ENCODE measurements at places on chromosomes 11 and 22. TPM values are rescaled to one million over a fixed set of nuclear protein-coding genes. Genes with fewer than 3 reads are reported as not detected.

DNA sequence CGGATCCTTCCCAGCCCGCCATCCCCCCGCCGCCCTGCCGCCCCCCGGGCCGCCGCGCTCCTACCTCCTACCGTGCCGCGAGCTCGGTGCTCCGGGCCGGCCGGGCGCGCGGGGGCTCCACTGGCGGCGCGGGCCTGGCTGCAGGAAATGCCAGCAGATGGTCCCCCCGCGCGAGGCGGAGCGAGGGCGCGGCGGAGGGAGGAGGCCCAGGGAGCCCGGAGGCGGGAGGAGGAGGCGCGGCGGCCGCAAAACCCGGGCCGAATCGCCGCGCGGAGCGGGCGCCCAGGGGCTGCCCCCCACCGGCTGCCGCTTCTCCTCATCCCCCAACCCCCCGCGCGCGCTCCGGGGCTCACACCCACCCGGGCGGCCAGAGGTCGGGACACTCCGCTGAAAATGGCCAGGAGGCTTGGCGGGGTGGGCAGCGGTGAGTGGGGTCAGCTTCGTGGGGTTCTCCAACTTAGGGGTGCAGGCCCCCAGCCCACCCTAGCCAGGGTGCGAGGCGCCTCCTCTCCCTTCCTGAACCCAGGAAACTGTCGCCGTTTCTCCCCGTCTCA is at the start of gene OSBPL5:
TSS of gene OSBPL5 (minus strand) at position 159 of the 554 bp plus-strand sequence. CDS start 36,162 bp downstream, outside the sequence.
- no peaks in the 10 kb centered on the region for H3K4me1 ChIP-seq
- no peaks in the 10 kb centered on the region for H3K27me3 ChIP-seq
- peak within 1 kb of the TSS; percentile 78 for H3K4me3 ChIP-seq
- peak within 1 kb of the TSS; percentile 94 for H3K27ac ChIP-seq
- peak; percentile 90 for DNase-seq
- no peaks in the 10 kb centered on the region for H3K36me3 ChIP-seq

DNA sequence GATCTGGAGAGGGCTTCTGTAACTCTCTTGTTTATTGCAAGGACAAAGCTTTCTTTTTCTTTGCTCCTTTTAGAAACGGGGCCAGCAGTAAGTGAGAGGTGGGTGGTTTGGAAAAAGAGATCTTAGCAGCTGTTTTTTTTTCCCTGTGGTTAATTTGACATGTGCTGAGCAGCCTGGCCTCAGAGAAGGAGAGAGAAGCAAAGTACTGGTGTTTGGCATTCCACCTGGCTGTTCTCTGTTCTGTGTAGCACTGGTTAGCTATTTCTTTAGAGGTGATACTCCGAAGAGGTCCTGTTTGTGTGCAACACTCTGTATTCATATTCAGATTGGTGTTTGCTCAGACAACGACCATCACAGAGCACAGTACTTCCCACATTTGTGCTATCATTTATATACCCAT is 80.8 kb upstream of the SORL1-AS1 start:
- no peak overlapping the region for H3K4me3 ChIP-seq
- H3K27ac ChIP-seq = no peak overlapping the region
- no peak for DNase-seq
- H3K36me3 ChIP-seq = no peaks in the 10 kb centered on the region

The SERPINH1 gene
- 188 TPM for total RNA-seq

DNA sequence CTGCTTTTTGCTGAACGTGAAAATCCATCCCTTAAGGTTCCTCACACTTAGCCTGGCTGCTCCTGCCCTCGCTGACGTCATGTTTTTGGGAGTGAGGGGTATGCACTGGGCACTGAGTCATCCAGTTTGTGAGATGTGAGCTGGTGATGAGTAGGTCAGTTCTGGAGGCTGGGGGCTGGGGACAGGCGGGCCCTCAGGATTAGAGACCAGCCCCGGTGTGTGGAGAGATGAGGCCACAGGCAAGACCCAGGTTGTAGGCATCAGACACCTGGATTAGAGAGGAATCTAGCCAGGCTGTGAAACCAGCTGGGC is 9.2 kb downstream of the KCNC1 start:
- no peaks in the 10 kb centered on the region for H3K4me1 ChIP-seq
- H3K27me3 ChIP-seq = peaks cover 27% of the 10 kb centered on the region
- peak; percentile 28 for DNase-seq
- H3K36me3 ChIP-seq = no peaks in the 10 kb centered on the region

- H3K27ac ChIP-seq = no peak overlapping the region
- H3K4me3 ChIP-seq = no peak overlapping the region
- DNase-seq = no peak
- no peaks in the 10 kb centered on the region for H3K4me1 ChIP-seq
- H3K36me3 ChIP-seq = no peaks in the 10 kb centered on the region
Measured at GRCh38 chr11:17658211-17658610, 61.2 kb upstream of the MYOD1 start.

The NFAM1 gene
- 2.4 TPM for total RNA-seq

GRCh38 chr11:56890584-56891305 is 98.0 kb upstream of the OR5AK2 start:
- no peak overlapping the region for H3K4me3 ChIP-seq
- no peaks in the 10 kb centered on the region for H3K4me1 ChIP-seq
- no peaks in the 10 kb centered on the region for H3K27me3 ChIP-seq
- no peaks in the 10 kb centered on the region for H3K36me3 ChIP-seq
- DNase-seq = no peak

GRCh38 chr11:109707411-109707810 is 285.4 kb downstream of the C11orf87 start:
- no peak overlapping the region for H3K4me3 ChIP-seq
- no peak for DNase-seq
- no peaks in the 10 kb centered on the region for H3K4me1 ChIP-seq

The NXPE1 gene
- total RNA-seq = not detected

DNA sequence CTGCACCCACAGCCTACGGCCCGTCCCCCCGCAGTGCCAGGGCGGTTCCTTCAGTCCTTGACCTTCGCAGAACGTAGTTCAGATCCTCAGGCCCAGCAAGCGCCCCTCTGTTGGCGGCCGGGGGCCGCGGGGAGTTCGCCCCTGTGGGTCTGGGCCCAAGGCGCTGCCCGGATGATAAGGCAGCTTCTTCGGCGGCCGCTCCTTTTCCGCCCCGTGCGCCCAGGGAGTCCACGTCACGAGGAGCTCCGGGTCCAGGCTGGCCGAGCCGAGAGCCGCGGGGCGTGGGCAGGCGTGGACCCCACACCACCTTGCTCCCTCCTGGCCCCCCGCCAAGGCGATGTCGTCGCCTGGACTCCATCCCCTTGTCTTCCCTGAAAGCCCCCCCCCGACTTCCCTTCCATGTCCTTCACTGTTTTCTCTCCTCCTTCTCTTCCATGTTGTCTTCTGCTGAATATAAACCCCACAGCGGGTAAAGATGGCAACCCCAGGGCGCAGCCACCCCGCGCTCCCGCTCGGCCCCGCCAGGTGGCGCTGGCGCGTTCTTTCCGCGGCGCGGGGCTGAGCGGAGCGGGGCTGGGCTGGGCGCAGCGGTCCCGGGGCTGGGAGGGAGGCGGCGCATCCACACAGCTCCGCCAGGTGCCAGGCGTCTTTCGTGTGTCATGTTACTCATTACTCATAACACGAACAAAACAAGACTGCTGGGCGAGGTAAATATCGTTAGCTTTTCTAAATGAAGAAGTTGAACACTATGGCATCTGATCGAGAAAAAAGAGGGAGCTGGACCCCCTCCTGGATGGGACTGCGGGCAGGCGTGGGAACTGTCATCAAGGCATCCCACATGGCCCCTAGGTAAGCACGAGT is 321.0 kb downstream of the NTM start:
- no peak for DNase-seq
- H3K4me1 ChIP-seq = peaks cover 18% of the 10 kb centered on the region
- no peak overlapping the region for H3K4me3 ChIP-seq
- no peaks in the 10 kb centered on the region for H3K36me3 ChIP-seq

The ARVCF gene
- 22.8 TPM for total RNA-seq

DNA sequence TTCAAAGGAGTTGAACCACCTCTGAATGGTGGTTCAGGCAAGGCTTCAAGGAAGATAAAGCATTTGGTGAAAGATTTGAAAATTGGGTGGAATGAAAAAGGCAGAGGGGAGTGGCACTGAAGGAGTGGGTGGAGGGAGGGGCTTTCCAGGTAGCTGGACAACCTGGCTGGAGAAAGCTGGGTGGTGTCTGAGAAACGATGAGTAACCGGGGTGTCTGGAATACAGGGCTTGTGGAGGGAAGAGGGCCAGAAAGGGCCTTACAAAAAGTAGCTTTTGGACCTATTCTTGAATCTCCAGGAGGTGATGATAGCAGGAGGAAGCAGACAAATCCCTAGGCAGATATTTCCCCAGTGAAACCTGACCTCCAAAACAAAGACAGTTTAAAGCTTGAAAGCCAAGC is 99.3 kb downstream of the RASSF10 start:
- no peak overlapping the region for H3K27ac ChIP-seq
- H3K36me3 ChIP-seq = no peaks in the 10 kb centered on the region
- peaks cover 4% of the 10 kb centered on the region for H3K4me1 ChIP-seq
- DNase-seq = no peak
- H3K27me3 ChIP-seq = no peaks in the 10 kb centered on the region

The ENTHD1 gene
- not detected for total RNA-seq

DNA sequence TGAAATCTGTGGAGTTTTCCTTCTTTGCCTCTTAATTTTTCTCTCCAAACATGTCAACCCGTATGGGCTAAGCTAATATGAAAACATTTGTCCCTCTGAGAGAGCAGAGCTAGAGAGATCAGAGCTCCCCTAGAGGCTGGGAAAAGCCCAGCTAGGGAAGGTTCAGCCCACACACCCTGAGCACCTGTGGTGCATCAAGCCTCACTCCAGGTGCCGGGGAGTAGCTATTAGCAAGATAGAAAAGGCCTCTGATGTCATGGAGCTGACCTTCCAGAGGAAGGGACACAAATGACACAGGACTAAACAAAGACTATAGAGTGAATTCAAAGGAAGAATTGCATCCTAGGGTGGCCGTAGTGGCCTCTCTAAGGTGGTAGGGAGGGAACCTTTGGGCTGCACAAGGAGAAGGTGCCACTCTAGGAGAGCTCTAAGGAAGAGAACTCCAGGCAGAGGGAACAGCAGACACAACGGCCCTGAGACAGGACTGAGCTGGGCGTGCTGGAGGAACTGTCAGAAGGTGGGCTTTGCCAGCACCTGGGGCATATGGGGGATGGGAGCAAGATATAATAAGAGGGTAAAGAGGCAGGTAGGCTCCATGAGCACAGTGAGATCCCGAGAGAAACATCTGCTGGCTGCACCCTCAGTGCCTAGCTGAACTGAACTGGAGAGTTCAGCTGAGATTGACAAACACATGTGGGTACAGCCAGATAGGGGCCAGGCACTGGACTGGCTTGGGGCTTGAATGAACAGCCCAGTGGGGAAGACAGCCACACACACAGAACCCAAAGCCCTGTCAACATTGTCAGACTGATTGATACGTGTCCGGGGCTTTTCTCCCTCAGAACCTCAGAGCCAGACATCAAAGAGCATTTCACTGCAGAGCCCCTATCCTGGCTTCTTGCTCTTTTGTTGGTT is 65.5 kb upstream of the DRD2 start:
- no peaks in the 10 kb centered on the region for H3K27me3 ChIP-seq
- no peak for DNase-seq
- no peak overlapping the region for H3K27ac ChIP-seq
- H3K4me3 ChIP-seq = no peak overlapping the region

DNA sequence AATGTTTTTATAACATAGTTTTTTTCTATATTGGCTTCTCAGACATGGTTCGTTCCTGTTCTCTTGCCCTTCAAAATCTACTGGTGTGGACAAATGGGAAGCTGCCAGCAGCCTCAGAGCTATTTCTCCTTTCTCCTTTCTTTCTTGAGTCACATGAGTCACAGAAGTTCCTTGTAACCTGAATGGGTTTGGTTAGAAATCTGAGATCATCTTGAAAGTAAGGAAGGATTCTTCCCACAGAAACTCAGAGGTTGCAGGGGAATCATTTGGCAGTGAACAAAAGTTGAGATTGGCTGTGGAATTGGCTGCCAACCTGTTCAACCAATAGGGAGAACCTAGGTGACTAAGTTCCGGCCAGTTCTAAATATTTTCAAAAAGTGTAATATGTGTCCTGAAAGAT is 12.5 kb downstream of the PLET1 start:
- no peaks in the 10 kb centered on the region for H3K4me1 ChIP-seq
- no peaks in the 10 kb centered on the region for H3K36me3 ChIP-seq
- no peak overlapping the region for H3K27ac ChIP-seq
- no peaks in the 10 kb centered on the region for H3K27me3 ChIP-seq
- DNase-seq = no peak
- H3K4me3 ChIP-seq = no peak overlapping the region

DNA sequence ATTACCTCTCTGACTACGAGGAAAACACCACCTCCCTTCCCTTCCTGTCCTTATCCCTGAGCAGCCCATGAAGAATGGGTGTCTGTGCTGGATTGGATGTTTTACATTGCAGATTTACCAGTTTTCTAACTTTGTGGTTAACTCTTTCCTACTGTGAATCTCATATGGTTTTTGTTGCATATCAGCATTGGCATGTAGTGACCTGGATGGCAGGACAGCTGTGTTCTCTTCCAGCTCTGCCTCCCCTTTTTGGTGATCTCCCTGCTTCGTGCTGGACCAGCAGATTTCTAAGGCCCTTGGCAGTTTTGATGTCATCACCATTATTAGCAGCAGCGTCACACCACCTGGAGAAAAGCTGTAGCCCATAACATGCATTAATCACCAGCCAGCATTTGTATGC is 26.7 kb downstream of the OR6Q1 start:
- no peaks in the 10 kb centered on the region for H3K36me3 ChIP-seq
- H3K4me1 ChIP-seq = no peaks in the 10 kb centered on the region
- H3K4me3 ChIP-seq = no peak overlapping the region
- no peak for DNase-seq
- H3K27ac ChIP-seq = no peak overlapping the region

The RNF121 gene
- 25.2 TPM for total RNA-seq

DNA sequence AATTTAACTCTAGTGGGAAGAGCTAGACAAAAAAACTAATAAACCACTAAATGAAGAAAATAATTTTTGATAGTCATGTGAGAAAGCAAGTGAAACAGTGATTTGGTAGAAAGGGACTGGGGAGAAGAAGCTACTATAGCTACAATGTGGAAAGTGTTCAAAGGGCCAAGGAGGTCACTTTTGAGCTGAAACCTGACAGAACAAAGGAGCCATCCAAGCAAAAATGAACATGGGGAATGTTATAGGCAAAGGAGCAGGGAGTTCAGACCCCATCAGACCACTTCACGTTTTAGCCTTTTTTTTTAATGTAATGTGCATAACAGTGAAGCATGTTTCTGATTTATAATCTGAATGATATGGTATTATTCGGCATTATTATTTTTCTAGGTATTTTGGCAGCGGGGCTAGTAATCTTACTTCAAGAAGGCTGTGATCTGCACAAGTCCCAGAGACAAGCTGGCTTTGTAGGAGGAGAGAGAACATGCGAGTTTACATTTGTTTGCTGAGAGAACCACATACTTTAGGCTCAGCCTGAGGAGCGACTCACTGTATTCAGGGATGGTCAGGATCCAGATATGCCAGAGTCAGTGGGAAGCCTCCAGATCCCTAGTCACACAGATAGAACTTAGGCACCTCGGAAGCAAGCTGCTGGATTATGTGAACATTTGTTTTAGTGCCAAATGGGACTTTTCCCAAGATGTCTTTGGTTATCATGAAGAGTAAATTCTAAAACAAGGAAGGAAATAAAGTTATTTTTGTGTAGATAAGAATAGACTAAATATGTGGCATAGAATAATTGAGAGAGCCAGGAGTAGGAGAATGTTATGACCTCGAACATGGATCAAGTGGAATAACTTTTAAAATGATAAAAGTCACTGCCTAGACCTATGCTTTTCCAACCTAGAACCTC is 118.6 kb downstream of the TRIM44 start:
- H3K4me1 ChIP-seq = peaks cover 16% of the 10 kb centered on the region
- H3K27ac ChIP-seq = no peak overlapping the region
- H3K4me3 ChIP-seq = no peak overlapping the region
- no peaks in the 10 kb centered on the region for H3K36me3 ChIP-seq

The BCL2L13 gene
- 66.4 TPM for total RNA-seq
